Fibroblast of the aortic adventitia (primary cell): ENCODE measurements at places on chromosomes 5 and 9. TPM values are rescaled to one million over a fixed set of nuclear protein-coding genes. Genes with fewer than 3 reads are reported as not detected.

The PCDHA12 gene
- total RNA-seq: 0.09 and 0.33 TPM in 2 replicates

The SEMA4D gene
- total RNA-seq: 0.36 TPM in 1 of 2 replicates, not detected in the other

The MOB3B gene
- total RNA-seq: under 0.01 and 0.25 TPM in 2 replicates

The TSSK1B gene
- total RNA-seq: 1.4 TPM in 1 of 2 replicates, not detected in the other

The DMXL1 gene
- 57.6 and 152 TPM in 2 replicates for total RNA-seq

The GDNF gene
- 0.54 TPM in 1 of 2 replicates, not detected in the other for total RNA-seq

The ADRA1B gene
- total RNA-seq: 0.63 TPM in 1 of 2 replicates, not detected in the other

The RNF183 gene
- not detected in 2 replicates for total RNA-seq

The PRUNE2 gene
- total RNA-seq: 14.7 and 122 TPM in 2 replicates

The NTRK2 gene
- total RNA-seq: 3.3 and 9.7 TPM in 2 replicates

The WNK2 gene
- not detected in 2 replicates for total RNA-seq

The ERAP2 gene
- total RNA-seq: 6.7 and 9.6 TPM in 2 replicates

The ITGA1 gene
- 4.2 and 26.7 TPM in 2 replicates for total RNA-seq

The PCDHGB6 gene
- total RNA-seq: 3.8 and 5.8 TPM in 2 replicates

The GRXCR2 gene
- 0.09 TPM in 1 of 2 replicates, not detected in the other for total RNA-seq

The RAD50 gene
- total RNA-seq: 54.7 and 250 TPM in 2 replicates

The C5orf46 gene
- not detected in 2 replicates for total RNA-seq

The SLC36A2 gene
- total RNA-seq: not detected in 2 replicates

The LHFPL2 gene
- total RNA-seq: 42.8 and 81.2 TPM in 2 replicates

The IRX2 gene
- total RNA-seq: 0.90 and 3.2 TPM in 2 replicates

The ARRDC3 gene
- total RNA-seq: 35.2 and 120 TPM in 2 replicates

The ITK gene
- not detected in 2 replicates for total RNA-seq

The TUT7 gene
- 44.2 and 116 TPM in 2 replicates for total RNA-seq

The LCN6 gene
- total RNA-seq: not detected in 2 replicates

The GBGT1 gene
- 0.98 and 1.6 TPM in 2 replicates for total RNA-seq

The CEP78 gene
- 11.5 and 24.1 TPM in 2 replicates for total RNA-seq

The SH3RF2 gene
- total RNA-seq: 0.49 and 6.7 TPM in 2 replicates

The PAM gene
- total RNA-seq: 376 and 528 TPM in 2 replicates

The IFNA2 gene
- not detected in 2 replicates for total RNA-seq

The GLIPR2 gene
- 24.3 and 36.6 TPM in 2 replicates for total RNA-seq

The TIMD4 gene
- not detected in 2 replicates for total RNA-seq

The PAPPA gene
- 12.3 and 80.5 TPM in 2 replicates for total RNA-seq

The RABGAP1 gene
- 38.7 and 50.3 TPM in 2 replicates for total RNA-seq
